Dermis blood vessel endothelial cell (primary cell): ENCODE measurements at places on chromosomes 3 and 15.

DNA sequence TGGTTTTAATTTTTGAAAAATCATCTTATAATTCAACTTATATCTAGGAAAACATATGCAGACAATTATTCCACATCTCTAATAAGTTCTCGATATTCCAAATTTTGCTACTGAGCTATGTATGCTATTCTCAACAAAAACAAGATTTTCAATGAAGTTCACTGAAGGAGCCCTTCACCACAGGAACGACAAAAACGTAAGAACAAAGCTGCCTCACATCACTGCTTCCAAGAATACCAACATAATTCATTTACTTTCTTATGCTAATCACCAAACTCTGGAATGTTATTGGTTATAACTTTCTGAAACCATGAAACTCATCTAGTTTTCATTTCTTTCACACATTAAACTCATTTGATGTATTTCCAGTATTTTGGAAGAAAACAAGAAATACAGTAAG, 49.7 kb downstream of the GNB4 start:
- no peak for DNase-seq

GRCh38 chr3:188149587-188149986, 4.4 kb upstream of the LPP start:
- DNase-seq, result no peak

DNA sequence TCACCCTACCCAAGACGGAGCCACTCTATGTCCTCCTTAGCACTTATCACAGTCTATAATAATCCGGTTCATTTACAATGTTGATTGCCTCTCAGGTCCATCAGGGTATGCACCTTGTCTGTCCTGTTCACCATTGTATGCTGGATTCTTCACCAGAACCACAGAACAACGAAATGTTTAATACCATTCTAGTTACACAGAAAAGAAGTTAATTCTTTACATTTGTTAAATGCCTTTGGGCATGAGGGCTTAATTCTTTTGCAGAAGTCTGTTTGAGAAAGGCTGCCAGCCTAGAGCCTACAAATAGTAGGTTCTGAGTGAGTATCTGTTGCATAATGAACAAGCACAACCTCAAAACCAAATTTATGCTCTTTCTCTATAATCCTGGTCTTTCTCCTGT, 22.6 kb downstream of the TTC23 start:
- no peak for DNase-seq

GRCh38 chr3:19173945-19174344, 25.6 kb downstream of the KCNH8 start:
- DNase-seq, result no peak

- no peak for DNase-seq
These were observed 92.2 kb downstream of the LINGO1 start for GRCh38 chr15:77540312-77541060.

DNA sequence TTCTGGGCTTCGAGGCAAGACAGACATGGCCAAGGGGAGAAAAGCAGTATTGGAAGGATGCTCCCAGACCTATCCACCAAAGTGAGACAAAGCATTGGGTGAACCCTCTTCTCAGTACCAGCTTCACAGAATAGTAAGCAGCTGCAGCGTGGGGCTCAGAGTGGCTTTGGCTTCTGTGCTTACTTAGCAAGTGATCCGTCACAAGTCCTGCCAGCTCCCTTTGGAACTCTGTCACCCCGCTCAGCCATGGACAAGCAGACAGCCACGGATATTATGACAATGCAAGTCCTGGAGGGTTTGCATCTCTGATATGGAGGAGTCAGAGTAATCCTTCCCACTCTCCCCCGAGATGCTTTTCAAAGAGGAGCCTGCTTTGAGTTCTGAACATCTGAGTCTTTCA, 90.8 kb downstream of the SLCO3A1 start:
- DNase-seq, result no peak

DNA sequence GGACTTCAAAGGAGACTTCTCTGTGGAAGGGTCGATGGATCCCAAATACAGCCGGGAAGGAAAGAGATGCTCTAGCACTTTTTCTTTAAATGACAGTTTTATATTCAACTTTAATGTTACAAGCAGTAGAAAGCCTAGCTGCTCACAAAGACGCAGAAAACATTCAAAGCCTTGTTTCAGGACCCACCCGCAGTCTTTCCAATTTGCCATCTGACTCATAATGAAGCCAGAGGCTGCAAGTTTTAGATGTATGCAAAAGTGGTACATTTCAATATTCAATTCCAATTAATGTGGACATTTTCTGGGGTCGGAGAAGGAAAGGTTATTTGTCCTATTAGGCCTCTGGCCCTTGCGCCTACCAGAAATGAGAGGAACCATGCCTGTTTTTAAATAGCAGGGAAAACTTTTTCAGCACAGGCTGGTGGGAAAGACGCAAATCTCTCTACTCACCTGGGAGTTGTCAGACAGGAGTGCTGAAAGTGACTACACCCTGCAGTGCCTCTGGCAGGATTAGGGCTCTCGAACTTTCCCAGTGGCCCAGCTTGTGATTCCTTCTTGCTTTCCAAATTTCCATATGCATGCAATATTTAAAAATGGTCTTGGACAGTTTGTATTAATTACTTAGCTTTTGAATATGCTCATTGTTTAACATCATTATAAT, 117.4 kb upstream of the MBNL1 start:
- DNase-seq, result no peak

- no peak for DNase-seq
These were observed 9.3 kb downstream of the HOMER2 start for GRCh38 chr15:82943176-82943575.

- no peak for DNase-seq
These were observed at the start of gene SLC6A1 for GRCh38 chr3:10992017-10992942. Gene SLC6A1, plus strand, starts transcription at chr3:10992748. Its CDS starts 24,464 bp downstream, at chr3:11017212.

DNA sequence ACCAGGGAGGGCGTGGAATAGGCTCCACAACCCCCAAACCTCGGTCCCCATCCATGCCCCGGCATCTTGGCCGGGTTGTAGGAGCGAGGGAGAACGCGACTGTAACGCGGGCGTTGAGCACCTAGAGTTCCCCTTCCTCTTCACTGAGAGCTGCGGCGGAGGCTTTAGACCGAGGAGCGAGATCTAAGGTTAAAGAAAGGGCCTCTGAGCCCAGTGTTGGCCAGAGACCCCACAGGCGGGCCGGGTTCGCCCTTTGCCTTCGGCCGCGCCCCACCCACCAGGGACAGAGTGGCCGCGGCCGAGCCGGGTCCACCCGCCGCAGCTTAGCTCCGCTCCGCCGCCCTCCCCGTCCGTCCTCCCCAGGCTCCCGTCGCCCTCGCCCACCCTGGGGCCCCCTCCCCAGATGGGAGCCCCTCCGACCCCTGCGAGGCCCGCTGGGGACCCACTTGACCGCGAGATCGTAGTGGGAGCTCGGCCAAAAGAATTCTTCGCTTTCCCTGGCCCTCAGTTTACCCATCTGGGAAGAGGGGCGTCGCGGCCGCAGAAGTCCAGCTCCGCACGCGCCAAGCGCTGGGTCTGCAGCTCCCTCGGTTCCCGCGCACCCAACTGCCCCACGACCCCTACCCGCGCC, 425 bp downstream of the ANPEP start:
- DNase-seq, result peak; percentile 31

- DNase-seq, result no peak
These were observed 290.6 kb downstream of the SATB1 start for GRCh38 chr3:18134386-18135059.

DNA sequence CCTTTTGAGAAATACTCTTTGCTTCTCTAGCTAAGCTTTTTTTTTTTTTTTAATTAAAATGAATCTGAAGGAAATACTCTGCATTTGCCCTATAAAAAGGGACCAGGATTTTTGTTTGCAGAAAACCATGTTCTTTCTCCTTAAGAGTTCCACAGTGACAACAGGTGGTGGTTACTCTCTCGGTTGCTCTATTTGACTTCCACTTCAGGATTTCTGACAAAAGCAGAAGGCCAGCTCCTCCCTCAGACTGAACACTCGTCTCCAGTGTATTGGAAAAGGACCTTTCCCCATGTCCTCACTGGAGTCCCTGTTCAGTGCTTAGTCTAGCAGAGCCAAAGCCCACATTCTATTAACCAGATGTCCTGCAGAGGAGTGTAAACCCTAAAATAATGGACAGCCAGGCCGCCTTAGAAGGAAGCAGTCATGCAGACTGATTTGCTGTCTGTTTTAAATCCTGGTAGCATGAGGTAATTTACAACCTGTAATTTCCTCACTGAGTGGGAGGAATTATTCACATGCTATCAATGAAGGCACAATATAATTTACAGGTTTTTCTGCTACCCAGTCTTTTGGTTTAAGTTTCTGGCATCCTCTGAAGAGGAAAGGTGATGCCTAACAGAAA, 599.3 kb downstream of the PYDC2 start:
- no peak for DNase-seq

- no peak for DNase-seq
These were observed 7.7 kb upstream of the LMAN1L start for GRCh38 chr15:74804935-74805334.

DNA sequence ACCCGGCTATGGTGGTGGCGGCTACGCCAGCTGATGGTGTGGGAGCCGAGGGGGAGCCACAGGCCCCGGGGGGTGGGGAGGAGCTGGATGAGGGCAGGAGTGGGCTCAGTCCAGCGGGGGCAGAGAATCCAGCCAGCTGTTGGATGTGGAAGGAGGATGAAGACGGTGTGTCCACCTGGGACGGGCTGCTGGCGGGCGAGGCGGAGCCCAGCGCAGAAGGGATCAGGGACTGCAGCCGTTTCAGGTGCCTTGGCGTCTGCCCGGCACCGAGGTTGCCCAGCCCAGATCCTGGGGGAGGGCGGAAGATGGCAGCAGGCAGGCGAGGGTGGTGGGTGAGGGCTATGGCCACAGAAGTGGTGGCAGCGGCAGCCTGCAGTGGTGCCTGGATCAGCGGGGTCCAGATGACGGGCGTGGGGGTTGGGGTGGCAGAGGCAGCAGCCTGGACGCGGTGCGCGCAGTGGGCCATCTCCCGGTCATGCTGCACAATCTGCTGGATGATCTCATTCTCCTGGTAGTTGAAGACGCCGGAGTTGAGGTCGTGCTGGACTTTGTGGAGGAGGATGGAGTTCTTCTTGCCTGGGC, 45.3 kb downstream of the HCN4 start:
- no peak for DNase-seq

GRCh38 chr15:71508081-71508682, 302.2 kb upstream of the NR2E3 start:
- no peak for DNase-seq

GRCh38 chr15:64146041-64146440, 5.5 kb upstream of the SNX22 start:
- no peak for DNase-seq

DNA sequence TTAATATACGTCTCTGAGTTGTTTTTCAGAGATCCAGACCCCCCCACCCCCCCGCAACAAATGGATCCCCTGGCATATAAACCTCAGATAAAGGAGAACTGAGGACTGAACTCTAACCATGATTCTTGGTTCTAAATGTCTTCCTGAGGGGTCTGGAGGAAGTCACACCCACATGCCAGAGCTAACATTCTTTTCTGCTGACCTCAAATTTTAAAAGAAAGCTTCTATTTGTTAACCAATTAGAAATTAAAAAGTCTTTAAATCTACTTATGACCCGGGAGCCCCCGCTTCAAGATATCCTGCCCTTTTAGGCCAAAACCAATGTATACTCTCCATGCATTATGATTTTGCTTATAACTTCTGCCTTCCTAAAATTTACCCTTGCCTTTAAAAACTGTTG, 188.3 kb downstream of the ECT2 start:
- peak; percentile 36 for DNase-seq

- no peak for DNase-seq
These were observed 100.5 kb downstream of the ATP8B4 start for GRCh38 chr15:50018491-50018890.

- DNase-seq, result no peak
These were observed 190.3 kb downstream of the SATB1 start for GRCh38 chr3:18234717-18235335.

GRCh38 chr3:23762759-23763477, 42.8 kb upstream of the UBE2E1 start:
- no peak for DNase-seq

GRCh38 chr15:78237146-78237545, 2.8 kb upstream of the ACSBG1 start:
- no peak for DNase-seq

DNA sequence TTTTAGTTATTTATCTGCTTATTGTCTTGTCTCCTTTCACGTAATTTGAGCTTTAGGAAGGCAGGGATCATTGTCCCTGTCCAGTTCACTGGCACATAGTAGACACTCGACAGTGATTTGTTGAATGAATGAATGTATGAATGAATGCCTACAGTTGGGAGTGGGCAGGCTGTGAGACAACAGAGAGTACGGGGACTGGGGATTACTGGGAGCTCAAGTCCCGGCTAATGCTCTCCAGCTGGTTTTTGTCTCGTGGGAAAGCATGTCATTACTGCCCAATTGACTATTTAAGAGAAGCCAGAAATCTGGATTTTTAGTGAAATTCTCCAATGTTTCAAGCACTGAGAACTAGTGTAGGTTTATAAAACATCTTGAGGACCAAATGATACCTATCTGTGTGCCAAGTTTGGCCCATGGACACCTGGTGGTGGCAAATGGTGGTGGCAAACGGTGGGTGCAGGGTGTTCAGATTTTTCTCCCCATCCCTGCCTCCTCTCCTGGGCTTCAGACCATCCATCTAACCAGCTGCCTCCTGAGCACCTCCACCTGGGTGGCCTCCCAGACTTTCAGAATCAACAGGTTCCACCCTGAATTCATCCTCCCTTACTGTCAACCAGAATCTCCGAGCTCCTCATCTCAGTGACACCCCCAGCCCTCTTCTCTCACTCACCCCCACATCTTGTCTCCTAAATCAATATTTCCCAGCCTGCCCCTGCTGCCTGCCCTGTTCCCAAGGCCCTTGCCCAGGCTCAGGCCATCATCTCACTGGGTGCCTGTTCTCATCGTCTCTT, 36.2 kb upstream of the TRH start:
- DNase-seq, result no peak

DNA sequence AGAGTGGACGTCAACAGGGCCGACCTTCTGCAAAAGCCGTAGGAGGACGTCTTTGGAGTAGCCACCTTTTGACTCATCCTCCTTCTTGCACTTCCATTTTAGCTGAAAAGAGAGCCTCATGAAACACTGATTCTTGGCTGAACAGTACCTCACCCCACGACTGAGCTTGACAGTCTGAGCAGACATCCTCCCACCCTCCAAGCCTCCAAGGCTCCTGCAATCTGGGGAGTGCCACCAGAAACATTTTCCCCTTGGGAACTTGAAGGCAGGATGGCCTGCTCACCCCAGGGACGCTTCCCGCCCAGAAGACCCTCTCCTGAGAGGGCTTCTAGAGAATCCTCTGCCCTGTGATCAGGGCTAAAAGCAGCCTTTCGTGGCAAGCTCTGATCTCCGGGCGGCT, 5.2 kb downstream of the C15orf62 start:
- no peak for DNase-seq

DNA sequence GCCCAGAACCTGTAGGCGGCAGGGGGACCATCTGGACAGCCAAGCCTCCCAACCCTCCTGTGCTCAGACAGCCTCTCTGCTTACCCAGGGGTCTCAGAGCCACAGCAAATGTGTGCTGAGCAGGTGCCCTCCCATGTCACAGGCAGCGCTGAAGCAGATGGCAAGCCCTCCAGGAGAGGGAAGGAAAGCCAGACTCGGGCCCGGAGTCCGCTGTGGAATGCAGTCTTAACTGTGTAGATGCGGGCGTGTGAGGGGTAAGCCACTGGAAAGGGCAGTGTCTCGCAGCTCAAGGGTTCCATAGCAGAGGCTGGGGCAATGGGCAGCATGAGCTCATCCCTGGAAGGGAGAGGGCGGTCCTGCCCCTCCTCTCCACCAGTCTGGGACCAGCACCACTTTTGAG, 45.6 kb downstream of the UMPS start:
- no peak for DNase-seq

- DNase-seq, result no peak
These were observed 34.3 kb downstream of the DNAJB8 start for GRCh38 chr3:128432301-128432970.

GRCh38 chr3:151371526-151371925, 13.0 kb downstream of the P2RY12 start:
- DNase-seq, result no peak
